Stimulated activated CD4-positive, alpha-beta T cell treated with anti-CD3 and anti-CD28 coated beads, Interleukin-15, amount 100 ng/mL, for 48 hours (primary cell): ENCODE measurements at places on chromosomes 6 and 20.

DNA sequence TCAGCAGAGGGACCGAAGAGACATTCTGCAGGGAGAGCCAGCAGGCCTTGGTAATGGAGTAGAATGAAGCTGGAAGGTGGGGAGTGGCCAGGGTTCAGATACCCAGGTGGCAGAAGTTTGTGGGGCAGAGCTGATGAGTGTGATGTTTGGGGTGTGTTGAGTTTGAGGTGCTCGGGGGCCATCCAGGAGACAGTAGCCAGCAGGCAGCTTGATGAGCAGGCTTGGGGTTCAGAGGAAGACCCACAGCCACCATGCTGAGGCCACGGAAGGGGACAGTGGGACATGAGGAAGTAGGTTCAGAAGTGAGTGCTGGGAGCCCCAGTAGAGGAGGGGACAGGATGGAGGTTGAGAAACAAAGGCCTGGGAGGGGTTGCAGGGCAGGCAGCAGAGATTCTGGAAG is 11.1 kb upstream of the FOXS1 start:
- DNase-seq, result no peak

DNA sequence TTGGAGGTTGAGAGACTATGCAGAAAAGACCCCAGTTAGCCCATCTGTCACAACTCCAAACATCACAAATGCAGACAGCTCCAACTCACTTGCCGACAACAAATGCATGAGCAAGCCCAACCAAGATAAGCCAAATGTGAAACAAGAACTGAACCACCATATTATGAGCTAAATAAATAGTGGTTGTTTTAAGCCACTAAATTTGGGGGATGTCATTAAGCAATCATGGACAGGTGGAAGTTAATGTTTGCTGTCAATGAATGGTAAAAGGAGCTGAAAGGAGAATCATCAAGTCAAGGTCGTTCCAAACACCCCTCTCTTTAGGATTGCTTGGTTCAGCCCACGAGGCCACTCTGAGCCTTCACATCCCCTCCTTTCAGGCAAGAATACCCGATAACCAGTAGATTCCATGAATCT is 71.2 kb upstream of the PLCB4 start:
- no peak for DNase-seq

DNA sequence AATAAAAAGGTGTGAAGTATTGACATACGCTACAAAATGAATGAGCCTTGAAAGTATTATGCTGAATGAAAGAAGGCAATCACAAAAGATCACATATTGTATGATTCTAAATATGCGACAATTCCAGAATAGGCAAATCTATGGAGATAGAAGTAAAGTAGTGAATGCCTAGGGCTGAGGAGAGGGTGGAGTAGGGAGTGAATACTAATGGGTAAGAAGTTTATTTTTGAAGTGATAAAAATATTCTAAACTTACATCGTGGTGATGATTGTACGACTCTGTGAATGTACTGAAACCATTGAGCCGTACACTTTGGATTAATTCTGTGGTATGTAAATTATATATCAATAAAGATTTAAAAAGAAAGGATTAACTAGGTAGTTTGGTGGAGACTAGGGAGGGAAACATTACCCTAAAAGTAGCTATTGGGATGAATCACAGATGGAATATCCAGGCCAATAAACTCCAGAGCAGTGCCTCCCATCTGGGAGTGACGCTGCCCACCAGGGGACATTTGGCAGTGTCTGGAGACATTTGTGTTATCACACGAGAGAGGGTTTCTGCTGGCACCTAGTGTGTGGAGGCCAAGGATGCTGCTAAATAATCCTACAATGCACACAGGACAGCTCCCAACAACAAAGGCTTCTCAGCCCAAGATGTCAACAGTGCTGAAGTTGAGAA is 214.2 kb upstream of the PCSK2 start:
- DNase-seq, result no peak

GRCh38 chr6:163461696-163462095 is 47.2 kb downstream of the QKI start:
- no peak for DNase-seq

DNA sequence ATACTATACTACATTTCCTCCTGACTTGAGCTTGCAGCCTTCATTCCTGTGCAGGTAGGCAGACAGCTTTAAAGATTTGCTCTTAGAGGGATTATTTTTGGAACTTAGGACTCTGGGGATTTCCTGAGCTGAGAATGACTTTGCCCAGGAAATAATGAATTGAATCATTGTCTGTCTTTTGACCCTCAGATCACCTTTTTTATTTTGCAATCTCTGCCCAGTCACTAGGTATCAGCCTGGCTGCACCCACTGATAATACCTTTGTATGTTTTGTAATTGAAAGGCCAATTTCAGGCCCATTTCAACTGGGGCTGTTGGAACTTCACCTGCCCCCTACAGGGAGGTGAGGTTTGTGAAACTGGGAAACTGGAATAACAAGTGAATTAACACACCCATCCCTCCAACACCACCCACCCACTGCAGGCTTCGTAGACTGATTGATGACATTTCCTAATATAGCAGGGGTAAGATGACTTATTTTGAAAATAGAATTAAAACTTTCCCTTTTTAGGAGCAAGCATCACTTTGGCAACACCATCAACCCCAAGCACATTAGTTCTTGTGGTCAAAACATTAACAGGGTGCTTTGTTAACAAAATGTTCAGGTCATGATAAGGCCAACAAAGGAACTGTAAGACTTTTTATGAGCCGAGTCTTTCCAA is 157.1 kb upstream of the CENPW start:
- DNase-seq, result no peak

GRCh38 chr6:88166493-88167351 is 575 bp upstream of the CNR1 start:
- DNase-seq, result no peak

GRCh38 chr20:15146948-15147347 is 809.5 kb upstream of the FLRT3 start:
- DNase-seq, result no peak

GRCh38 chr20:40335901-40336351 is 353.1 kb downstream of the MAFB start:
- DNase-seq, result no peak

- DNase-seq, result no peak
Measured at GRCh38 chr6:26476896-26477295, 19.1 kb downstream of the BTN2A1 start.

DNA sequence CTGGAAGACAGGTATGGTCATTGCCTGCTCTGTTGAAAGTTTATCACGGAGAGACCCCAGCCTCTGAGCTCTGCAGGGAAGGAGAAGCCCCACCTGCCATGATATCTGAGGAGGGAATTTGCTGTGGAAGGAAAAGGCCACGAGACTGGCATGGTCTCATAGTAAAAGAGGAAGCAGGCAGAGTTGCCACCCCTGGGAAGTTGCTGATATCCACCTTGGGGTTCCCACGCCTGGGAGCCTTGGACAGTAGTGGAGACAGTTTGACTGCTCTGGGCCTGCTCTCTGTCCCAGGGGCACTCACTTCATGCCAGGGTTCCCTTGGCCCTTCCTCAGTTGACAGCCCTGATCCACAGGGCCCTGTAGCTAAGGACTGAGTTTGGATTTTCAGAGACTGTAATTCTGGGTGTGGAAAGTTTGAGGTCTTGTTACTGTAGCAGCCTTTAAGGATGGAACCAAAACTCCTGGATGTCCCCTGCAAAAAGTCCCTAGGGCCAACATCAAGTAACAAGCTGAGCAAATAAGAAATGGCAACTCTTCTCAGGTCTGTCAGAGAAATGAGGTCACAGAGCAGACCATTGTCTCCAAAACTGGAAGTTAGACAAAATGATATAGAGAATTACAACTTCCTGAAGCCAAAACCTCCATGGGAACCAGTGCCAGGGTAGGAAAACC is 6.9 kb upstream of the SIRPB1 start:
- no peak for DNase-seq

DNA sequence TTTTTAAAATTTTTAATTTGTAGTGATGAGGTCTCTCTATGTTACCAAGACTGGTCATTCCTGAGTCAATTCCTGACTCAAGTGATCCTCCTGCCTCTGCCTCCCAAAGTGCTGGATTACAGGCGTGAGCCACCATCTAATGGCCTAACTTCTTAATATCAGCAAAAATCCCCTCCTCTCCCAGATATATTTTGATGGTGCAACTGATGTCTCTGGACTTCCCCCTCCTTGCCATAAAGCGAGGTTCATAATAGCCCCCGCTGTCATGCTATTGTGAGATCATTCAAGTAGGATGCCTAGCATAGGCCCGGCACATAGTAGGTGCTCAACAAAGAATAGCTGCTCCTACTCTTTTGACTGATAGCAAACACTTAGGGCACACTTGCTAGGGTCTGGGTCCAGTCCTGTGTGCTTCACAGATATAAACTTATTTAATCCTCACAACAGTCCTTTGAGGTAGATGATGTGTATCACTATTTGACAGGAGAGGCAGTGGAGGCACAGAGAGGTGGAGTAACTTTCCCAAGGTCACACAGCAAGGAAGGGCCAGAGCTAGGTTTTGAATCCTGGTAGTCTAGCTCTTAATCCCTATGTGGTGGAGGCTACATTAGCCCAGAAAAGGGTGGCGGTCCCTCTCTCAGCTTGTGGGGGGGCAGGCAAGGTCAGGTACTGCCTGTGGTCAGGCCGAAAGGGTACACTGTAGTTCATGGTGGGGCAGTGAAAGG is 14.6 kb downstream of the SRC start:
- no peak for DNase-seq

DNA sequence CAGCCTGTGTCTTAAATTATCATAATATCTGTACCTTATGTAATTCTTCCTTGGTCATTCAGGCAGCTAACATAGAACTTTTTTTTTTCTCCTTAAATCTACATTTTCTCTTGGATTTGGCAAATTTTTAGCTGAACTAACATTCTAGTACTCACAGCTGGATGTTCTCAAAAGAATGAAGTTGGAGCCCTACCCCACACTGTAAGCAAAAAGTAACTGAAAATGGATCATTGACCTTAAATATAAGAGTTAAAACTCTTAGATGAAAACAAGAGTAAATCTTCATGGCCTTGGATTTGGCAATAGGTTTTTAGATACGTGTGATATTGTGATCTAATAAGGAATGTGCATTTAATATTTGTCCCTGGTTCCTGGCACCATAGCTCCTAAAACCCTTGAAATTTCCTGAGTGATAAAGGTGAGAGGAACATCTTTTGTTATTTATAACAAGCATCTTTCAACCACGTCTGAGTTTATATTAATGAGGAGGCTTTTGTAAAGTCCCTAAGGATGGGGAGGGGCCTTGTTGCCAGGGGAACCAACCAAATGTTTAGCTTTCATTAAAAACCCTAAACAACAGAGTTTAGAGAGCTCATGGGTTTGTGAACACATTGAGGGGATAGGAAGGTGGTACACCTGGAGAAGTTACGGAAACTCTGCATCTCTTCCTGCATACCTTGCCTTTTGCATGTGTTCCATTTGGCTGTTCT is 106.1 kb upstream of the ADGRF4 start:
- DNase-seq, result no peak

DNA sequence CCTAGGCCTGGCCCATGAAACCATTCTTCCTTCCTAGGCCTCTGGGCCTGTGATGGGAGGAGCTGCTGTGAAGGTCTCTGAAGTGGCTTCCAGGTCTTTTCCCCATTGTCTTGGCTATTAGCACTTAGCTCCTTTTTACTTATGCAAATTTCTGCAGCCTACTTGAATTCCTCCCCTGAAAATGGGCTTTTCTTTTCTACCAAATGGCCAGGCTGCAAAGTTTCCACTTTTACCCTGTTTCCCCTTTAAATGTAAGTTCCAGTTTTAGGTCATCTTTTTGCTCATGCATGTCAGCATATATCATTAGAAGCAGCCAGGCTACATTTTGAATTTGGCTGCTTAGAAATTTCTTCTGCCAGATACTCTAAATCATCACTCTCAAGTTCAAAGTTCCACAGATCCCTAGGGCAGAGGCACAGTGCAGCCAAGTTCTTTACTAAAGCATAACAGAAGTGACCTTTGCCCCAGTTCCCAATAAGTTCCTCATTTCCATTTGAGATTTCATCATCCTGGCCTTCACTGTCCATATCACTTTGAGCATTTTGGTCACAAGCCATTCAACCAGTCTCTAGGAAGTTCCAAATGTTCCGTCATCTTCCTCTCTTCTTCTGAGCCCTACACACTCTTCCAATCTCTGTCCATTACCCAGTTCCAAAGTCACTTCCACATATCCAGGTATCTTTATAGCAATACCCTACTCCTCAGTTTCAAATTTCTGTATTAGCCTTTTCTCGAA is 71.9 kb downstream of the TBC1D7 start:
- DNase-seq, result no peak

- DNase-seq, result no peak
Measured at GRCh38 chr20:55200317-55200716, 724.9 kb downstream of the DOK5 start.

DNA sequence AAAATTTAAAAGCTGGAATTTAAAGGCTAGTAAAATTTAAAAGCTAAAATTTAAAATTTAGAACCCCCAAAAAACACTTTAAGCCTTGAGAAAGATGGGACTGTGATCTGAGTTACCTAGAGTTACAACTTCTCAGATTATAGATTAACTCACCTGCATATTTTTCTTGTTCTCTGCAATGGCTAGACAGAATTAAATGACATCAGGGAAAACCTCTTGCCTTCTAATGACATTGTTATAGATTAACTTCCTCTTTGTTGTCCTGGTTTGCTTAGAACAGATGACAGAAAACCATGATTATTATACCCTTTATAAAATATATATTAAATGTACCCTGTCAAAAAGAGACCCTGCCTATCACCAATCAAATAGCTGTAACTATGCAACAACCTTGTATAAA is 56.4 kb downstream of the TRDN start:
- DNase-seq, result no peak

DNA sequence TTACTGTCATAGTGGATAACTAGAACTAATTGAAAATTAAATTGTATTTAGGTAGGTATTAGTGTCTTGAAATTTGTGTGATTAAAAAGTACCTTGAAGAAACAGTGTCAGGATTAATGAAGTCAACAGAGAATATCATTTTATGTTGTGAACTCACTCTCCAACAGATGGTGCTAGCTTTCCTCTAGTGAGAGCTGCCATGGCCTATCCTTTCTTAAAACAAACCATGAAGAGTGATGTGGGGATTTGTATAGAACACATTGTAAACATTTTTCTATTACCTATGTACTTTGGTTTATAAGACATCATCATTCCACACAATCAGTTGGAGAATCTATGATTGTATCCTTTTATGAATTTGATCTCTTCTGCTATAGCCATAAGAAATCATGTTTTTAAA is 4.8 kb upstream of the SRSF12 start:
- DNase-seq, result no peak

- DNase-seq, result no peak
Measured at GRCh38 chr20:2657241-2657640, 4.8 kb downstream of the NOP56 start.
